ENCODE measurements at places on chromosomes 6 and 20. TPM values are rescaled to one million over a fixed set of nuclear protein-coding genes. Genes with fewer than 3 reads are reported as not detected.

The HLA-DQA1 gene
- 0.93 TPM for total RNA-seq

The ECT2L gene
- total RNA-seq, result not detected

The DCDC2 gene
- total RNA-seq, result not detected

The ZSCAN23 gene
- 2.0 TPM for total RNA-seq

The RIPOR2 gene
- 116 TPM for total RNA-seq

The GABBR1 gene
- 11.2 TPM for total RNA-seq

The CPXM1 gene
- total RNA-seq, result 2.0 TPM

The CENPW gene
- total RNA-seq, result 85.8 TPM

The KCNG1 gene
- total RNA-seq, result 0.59 TPM

The OXT gene
- total RNA-seq, result not detected
